ENCODE measurements at places on chromosomes 4 and X. TPM values are rescaled to one million over a fixed set of nuclear protein-coding genes. Genes with fewer than 3 reads are reported as not detected.

GRCh38 chrX:37860721-37861120 is 13.3 kb upstream of the DYNLT3 start:
- H3K36me3 ChIP-seq = no peaks in the 10 kb centered on the region
- H3K4me1 ChIP-seq = no peaks in the 10 kb centered on the region
- ATAC-seq = no peak

The TEX13D gene
- total RNA-seq = 0.16 TPM

- no peak for ATAC-seq
- no peaks in the 10 kb centered on the region for H3K27me3 ChIP-seq
- no peak overlapping the region for H3K27ac ChIP-seq
- H3K4me3 ChIP-seq = no peak overlapping the region
These were observed 220.9 kb upstream of the PSAPL1 start for GRCh38 chr4:7655511-7656243.

DNA sequence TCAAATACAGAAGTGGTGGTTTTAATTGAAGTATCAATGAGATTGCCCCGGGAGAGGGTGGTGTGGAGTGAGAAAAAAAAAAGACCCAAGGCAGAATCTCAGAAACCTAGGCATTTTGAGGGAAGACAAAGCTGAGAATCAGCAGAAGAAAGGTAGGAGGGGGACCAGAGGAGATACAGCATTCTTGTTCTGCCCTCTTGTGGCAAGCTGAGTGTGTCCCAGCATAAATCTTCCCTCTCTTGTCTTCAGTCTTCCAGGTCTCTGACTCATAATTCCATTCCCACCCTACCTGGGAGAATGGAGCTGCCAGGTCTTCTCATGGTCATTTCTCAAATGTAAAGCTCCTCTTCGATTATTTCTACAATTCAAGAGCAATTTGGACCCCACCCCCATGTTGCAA is 32.7 kb upstream of the MAGED1 start:
- no peak overlapping the region for H3K27ac ChIP-seq
- peaks cover 32% of the 10 kb centered on the region for H3K36me3 ChIP-seq
- no peak overlapping the region for H3K4me3 ChIP-seq

GRCh38 chrX:21958916-21959315 is 18.4 kb downstream of the SMS start:
- H3K27ac ChIP-seq = no peak overlapping the region
- H3K27me3 ChIP-seq = no peaks in the 10 kb centered on the region
- peaks cover 18% of the 10 kb centered on the region for H3K36me3 ChIP-seq
- ATAC-seq = no peak
- H3K4me3 ChIP-seq = peak overlapping the region; percentile 27

The CCKAR gene
- total RNA-seq = not detected

DNA sequence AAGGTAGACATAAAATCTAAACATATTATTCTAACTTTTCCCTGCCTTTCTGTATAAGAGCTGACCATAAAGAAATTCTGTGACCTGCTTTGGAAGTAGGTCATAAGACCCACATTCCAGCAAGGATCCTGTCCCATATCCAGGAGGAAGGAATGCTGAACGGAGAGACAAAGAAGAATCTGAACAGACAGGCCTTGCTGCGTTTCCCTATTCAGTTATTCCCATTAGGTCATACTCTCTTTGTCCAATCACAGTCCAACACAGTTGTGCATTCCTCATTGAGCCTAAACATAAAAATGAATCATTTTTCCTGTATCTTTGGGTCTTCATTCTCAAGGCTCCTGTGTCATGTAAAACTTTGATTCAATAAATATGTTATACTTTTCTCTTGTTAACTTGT is 287.6 kb upstream of the TAPT1 start:
- no peaks in the 10 kb centered on the region for H3K36me3 ChIP-seq
- no peaks in the 10 kb centered on the region for H3K4me1 ChIP-seq
- H3K27ac ChIP-seq = no peak overlapping the region
- no peak for ATAC-seq
- no peaks in the 10 kb centered on the region for H3K27me3 ChIP-seq

DNA sequence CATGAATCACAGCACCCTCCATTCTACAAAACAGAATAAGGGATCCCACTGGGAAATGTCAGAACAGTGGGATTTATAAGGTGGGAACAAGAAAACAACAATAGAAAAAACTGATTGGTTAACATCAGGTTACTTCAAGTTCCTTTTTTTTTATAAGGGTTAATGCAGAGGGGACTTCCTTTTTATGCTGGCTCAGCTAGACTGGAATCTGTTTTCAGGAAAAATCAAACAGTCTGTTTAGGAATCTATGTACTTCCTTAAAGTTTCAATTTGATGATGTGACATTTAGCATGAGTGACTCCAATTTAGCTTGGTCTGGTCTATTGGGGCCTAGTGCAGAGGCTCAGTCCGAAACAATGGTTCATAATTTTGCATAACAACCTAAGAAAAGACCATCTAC is 192.9 kb downstream of the ADGRA3 start:
- no peak overlapping the region for H3K27ac ChIP-seq
- H3K27me3 ChIP-seq = no peaks in the 10 kb centered on the region
- no peaks in the 10 kb centered on the region for H3K4me1 ChIP-seq
- no peak overlapping the region for H3K4me3 ChIP-seq

GRCh38 chr4:37279894-37280592 is 35.5 kb downstream of the NWD2 start:
- no peak overlapping the region for H3K27ac ChIP-seq
- H3K4me1 ChIP-seq = no peaks in the 10 kb centered on the region
- no peaks in the 10 kb centered on the region for H3K36me3 ChIP-seq
- no peak for ATAC-seq
- no peak overlapping the region for H3K4me3 ChIP-seq

DNA sequence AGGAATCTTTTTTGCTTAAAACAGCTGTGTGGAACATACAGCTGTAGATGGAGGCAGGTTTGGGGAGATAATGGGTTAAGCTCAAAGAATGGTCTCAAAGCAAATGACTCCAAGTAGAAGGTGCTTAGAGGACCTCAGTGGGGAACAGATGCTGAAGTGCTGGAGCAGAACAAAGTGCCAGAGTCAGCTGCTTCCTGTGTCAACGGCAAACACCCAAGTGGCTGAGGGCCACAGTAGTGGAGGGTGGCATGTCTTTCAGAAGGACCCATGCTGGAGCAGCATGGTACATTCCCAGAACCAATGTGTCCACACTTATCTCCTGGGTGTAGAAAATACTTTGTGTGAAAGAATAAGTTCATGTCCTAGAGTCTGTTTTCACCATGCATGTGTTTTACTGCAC is 197.5 kb downstream of the CCNG2 start:
- no peaks in the 10 kb centered on the region for H3K4me1 ChIP-seq
- no peak overlapping the region for H3K4me3 ChIP-seq
- no peak overlapping the region for H3K27ac ChIP-seq
- no peaks in the 10 kb centered on the region for H3K36me3 ChIP-seq

GRCh38 chr4:153243468-153243867 is 39.2 kb downstream of the TRIM2 start:
- no peaks in the 10 kb centered on the region for H3K27me3 ChIP-seq
- ATAC-seq = no peak
- H3K36me3 ChIP-seq = no peaks in the 10 kb centered on the region
- peaks cover 14% of the 10 kb centered on the region for H3K4me1 ChIP-seq
- H3K4me3 ChIP-seq = no peak overlapping the region
- H3K27ac ChIP-seq = no peak overlapping the region

The ADH6 gene
- not detected for total RNA-seq

DNA sequence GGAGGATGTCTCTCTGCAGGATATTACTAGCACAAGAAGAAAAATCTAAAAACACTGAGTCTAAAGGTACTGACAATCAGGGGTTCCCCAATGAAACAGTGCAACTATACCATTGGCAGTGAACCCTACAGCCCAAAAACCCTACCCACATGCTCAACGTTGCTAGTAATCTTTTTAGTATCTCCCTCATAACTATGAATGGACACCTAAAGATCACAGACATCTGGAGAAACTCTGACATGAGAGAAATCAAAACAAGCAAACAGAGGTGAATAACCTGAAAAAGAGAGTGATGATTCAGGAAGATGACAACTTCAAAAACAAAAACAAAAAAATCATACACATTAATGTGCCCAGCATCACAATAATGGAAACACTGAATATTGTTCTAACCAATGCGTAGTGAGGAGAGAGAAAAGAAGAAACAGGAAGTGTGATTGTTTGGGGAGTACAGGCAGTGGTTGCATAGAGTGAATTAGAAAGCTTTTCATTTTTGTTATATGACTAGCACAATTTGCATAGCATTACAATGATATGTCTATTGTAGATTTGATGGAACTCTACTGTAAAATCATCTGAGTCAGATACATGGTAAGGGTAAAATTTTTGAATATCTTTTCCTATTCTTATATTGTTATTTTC is 78.9 kb upstream of the FMR1 start:
- no peaks in the 10 kb centered on the region for H3K36me3 ChIP-seq
- H3K4me1 ChIP-seq = no peaks in the 10 kb centered on the region
- ATAC-seq = peak; percentile 74
- peaks cover 3% of the 10 kb centered on the region for H3K27me3 ChIP-seq

GRCh38 chr4:953574-953915 is 19.8 kb downstream of the DGKQ start:
- no peak for ATAC-seq
- no peaks in the 10 kb centered on the region for H3K27me3 ChIP-seq
- no peak overlapping the region for H3K4me3 ChIP-seq
- no peaks in the 10 kb centered on the region for H3K36me3 ChIP-seq

- H3K4me3 ChIP-seq = peak overlapping the region; percentile 96
- H3K27me3 ChIP-seq = peaks cover 21% of the 10 kb centered on the region
- H3K27ac ChIP-seq = peak overlapping the region; percentile 80
These were observed 3.6 kb upstream of the LEF1 start for GRCh38 chr4:108172231-108172752.

DNA sequence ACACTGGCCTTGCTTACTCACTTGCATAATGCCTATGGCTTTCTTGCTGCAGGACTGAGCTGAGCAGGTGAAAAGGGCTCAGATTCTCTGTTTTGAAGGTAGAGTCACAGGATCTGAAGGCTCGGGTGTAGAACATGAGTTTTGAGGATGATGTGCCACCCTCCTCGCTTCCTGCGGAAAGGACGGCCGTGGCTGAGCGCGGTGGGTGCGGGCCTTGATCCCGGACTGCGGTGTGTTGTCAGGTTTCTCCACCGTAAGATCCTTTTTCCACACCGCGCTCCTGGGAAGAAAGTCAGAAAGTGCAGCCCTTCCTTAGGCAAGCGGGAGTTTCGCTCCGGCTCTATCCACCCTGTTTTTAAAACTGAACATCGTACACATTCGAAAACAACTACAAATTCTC is 36.2 kb downstream of the ZFP42 start:
- no peak overlapping the region for H3K27ac ChIP-seq
- H3K27me3 ChIP-seq = no peaks in the 10 kb centered on the region
- no peak overlapping the region for H3K4me3 ChIP-seq
- H3K36me3 ChIP-seq = no peaks in the 10 kb centered on the region
